SW480 (cell line): ENCODE measurements at places on chromosomes 12 and 14.

DNA sequence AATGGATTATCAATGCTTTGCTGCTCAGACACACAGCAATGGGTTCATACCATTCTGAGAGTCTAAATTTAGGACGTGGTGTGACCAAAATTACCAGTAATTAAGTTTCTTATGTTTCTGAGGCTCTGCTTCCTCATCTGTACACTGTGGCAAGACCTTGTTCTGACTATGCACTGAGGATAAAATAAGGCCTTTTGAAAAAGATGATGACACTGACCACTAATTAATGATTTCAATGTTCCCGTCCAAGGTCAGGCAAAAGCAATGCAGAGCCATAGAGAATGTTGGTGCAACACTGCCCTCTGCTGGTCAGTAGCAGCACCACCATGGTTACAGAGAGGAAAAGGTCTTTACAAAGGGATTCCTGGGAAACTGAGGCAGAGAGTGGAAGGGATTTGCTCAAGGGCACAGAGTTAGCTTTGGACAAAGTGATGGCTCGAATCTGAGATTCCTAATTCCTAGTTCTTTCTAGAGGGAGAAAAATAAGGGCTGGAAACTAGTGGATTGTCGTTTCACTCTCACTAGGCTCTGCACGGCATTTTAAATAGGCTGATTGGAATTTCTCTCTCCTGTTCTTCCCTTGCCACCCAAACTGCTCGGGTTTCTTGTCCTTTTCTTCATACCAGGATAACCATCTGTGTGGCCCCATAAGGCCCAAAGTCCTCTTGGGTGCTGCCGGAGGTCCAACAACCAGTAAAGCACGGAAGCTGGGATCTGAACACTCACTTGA, 22.3 kb upstream of the P2RX7 start:
- DNase-seq = peak; percentile 54

GRCh38 chr14:105420974-105421674, 1.5 kb downstream of the MTA1 start:
- no peak for DNase-seq

GRCh38 chr12:55925371-55925770, 2.3 kb downstream of the PYM1 start:
- DNase-seq = no peak

DNA sequence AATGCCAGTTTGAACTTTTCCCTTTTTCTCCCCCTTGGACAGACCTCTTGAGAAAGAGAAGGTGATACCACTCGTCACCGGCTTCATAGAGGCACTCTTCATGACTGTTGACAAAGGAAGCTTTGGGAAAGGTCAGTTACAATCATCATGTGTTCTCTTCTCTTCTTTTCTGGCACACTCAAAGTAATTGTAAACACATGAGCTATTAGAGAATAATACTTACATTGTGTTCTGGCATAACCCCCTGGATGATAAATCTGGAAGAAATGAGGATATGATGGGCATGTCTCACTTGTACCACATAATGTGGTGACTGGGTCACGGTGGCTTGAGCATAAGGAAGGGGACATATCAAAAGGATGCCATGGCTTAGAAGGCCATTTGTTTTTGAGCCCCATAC, 20.0 kb downstream of the UTP20 start:
- DNase-seq = peak; percentile 28

- no peak for DNase-seq
These were observed 114.4 kb upstream of the OVCH1 start for GRCh38 chr12:29611906-29612305.

DNA sequence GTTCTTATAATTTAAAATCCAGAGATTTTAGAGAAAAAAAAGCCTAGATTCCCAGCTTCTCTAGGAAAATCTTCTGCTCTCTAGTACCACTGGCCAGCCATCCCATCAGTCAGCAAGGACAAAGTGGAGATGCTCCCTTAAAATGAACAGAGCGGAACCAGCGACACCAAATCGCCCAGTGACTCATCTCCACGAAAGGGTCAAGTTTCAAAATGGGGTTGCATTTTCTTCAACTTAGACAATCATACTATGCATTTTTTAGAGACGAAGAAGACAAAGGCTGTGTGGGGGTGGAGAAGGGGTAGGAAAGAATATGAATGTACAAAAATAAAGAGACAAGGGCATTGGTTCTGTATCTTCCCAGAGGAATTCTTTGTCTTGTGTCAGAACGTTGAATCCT, 212.0 kb downstream of the SLC15A4 start:
- DNase-seq = no peak

DNA sequence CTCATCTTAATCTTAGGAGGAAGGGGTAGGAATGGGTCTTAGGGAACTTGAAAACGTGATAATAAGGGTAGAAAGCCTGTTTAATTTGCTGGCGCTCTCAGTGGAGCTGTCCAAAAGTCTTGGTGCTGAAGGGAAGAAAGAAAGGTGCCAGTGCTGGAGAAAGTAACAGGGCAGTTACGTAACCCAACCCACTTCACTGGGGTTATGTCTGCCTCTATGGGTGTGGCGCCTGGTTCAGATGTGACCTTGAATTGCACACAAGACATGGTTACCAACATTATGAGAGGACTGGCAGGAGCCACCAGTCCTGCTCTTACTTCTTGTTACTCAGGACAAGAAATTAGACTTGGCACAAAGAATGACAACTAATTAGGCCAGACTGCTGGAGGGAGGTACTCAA, 18.6 kb upstream of the GPATCH2L start:
- peak; percentile 27 for DNase-seq

GRCh38 chr12:45235087-45236025, 19.5 kb downstream of the ANO6 start:
- DNase-seq = peak; percentile 62

DNA sequence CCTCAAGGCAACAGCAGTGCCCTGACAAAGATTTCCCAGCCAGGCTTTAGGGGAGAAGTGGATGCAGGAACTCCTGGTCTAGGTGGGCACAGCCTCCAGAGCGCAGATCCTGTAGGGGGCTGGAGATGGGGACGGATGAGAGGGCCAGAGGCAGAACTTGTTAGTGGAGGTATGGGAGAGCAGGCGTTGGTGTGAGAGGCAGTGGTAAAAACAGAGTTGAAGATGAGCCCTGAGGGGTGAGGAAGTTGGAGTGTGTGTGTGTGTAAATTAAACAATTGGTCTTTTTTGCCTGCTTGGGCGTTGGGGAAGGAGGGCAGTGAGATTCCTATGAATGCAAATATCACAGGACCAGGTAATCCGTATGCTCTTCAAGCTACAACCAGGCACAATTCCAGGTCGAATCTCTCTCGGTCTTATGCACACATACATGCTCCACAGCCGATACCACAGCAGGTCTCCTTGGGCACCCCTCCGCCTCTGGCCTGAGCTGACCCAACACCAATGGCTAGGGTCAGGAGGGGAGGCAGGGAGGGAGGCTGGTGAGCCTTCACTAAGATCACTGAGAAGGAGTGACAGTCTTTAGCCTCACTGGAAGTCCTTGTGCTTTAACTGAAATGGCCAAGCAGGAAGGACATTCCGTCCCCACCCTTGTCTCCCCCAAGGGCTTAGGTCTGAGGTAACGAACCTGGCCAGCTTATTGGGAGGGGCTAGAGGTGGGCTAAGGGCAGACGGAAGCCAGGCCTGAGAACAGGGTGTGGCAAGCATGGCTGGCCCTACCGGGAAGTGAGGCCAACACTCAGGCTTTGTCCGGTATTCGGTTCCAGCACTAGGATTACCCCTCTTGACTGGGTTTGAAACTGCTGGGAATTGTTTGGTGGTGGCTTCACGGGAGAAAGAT, 1.5 kb upstream of the KRT7 start:
- no peak for DNase-seq
